CD14-positive monocyte (primary cell): ENCODE measurements at places on chromosomes 6 and 20.

DNA sequence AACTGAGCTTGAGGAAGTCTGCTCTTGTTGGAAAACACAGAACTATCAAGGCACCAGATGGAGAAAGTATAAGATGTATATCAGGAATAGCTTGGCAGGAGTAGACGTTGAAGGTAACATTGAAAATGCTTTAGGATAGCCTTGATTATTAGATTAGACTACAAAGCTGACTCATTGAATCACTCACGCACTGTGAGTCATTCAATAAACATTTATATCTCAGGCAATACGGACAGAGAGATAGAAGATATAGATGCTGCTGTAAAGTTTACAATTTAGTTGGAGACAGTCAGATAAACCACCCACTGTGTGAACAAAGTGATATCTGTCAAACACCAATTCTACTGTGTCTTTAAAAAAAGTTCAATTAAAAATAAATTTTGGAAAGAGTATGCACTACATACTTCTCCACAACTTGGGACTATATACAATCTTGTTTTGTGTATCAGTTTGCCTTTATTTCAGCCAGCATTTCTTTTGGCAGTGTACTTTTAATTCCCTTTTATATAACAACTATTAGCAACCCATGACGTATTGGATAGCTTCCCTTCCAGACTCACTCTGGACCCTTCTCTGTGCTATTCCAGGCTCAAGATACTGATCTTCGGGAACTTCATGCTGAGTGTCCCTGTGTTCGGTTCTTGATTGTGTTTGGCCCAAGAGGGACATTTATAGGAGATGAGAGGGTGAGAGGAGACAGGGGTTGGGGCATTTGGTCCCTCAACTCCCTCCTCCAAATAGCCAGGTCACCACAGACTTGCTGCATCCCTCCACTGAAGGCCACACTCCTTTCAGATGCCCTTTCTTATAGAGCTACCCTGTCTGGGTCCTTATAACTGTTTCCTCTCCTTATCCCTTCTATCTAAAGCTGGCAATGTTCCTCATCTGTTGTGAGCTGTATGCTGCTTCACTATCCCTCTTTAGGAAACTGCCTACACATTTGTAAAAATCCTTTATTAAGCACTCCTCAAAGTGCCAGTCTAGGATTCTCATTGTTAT lies 176.6 kb upstream of the PTPRK start:
- DNase-seq: no peak

DNA sequence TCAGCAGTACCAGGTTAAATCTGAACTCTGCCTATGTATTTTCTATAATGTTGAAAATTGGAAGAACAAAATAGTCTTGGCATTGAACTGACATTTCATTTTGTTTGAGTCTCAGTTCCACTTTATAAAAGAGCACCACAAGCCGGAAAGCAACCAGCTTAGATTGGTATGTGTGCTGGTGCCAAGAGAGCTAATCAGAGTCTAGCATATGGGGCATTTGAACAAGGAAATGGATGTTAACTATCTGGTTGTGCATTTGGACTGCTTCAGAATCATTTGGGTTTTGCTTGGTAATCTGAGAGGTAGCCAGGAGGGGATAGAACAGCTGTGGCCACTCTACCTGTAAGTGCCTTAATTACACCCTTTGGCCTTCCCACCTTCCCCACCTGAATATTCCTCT lies 184.8 kb downstream of the GRIK2 start:
- no peak for DNase-seq

DNA sequence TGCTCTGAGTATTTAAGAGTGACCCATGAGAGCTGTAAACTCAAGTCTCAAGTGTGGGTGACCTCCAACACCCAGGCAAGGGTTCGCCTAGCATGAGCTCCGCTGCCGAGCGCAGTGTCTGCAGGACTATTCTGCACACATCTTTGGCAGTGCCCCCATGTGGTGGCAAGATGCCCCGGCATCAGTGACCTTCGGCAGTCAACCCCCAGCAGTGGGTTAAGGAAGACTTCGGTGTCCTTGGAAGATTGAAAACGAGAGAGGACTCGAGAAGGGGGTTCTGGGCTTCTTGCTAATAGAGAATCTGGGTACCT lies 43.1 kb downstream of the RBM38 start:
- peak; percentile 25 for DNase-seq

GRCh38 chr6:90463359-90463758 lies 123.5 kb downstream of the MAP3K7 start:
- DNase-seq: no peak

DNA sequence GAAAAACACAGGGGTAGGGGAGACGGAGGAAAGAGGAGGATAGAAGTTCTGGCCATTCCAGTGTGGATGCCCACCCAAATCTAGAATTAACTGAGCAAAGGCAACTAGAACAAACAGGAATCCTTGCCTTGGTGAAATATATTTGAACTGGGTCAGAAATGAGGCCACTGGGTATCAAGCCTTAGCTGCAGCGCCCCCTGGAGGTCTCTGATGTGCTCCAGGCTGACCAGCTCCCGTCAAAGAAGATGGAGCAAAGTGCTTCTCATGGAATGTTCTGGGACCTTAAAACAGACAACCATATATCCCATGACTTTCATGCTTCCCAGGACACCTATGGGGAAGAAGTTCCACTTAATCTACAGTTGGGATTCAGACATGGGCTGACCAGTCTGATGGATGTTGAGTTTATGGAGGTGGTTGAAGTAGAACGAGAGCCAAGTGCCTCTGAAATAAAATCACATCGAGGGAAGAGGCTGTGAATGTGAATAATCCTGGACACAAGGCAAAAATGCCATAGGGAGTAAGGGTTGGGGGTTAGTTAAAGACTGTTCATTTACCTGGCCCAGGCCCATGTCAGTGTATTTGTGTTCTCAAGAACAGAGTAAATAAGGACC lies 50.4 kb downstream of the HLA-DPB1 start:
- DNase-seq: peak; percentile 67

DNA sequence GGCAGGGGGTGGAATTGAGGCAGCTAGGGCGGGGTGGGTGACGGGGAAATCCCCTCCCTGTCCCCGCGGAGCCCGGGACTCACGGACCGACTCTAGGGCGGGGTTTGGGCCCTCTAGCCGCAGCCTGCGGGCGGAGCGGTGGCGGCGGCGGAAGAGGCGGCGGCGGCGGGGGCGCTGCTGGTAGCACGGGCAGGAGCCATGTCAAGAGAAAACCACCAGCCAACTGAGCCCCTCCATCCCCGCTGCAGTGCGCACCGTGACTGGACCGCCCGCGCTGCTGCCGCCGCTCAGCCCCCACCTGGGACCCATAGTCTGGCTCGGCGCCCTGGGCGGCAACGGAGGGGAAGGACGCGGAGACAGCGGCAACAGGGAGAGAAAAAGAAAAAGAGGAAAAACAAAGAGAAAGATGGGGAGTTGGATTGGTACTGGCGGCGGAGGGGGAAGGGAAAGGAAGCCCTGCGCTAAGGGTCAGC lies 1.2 kb upstream of the C6orf62 start:
- DNase-seq: peak; percentile 49

GRCh38 chr20:2122936-2123335 lies 21.3 kb downstream of the STK35 start:
- no peak for DNase-seq

GRCh38 chr20:64226686-64227580 lies 28.6 kb upstream of the PCMTD2 start:
- no peak for DNase-seq

DNA sequence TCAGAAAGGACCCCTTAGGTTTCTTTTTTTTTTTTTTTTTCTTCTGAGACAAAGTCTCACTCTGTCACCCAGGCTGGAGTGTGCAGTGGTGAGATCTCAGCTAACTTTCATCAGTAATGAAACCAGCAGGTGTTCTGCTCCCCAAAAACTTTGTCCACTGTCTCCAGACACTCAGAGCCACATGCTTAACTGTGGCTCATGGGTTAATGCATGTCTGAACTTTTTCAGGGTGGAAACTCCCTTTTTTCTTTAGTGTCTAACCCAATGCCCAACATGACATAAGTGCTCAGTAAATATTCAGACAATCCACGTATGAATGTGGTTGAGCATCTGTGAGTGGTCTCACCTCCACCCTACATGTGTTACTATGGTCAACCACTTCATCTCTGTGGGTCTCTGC lies 45.4 kb downstream of the MYB start:
- DNase-seq: no peak

- DNase-seq: peak; percentile 9
These were observed 50.0 kb downstream of the ADAT2 start for GRCh38 chr6:143400258-143401067.

DNA sequence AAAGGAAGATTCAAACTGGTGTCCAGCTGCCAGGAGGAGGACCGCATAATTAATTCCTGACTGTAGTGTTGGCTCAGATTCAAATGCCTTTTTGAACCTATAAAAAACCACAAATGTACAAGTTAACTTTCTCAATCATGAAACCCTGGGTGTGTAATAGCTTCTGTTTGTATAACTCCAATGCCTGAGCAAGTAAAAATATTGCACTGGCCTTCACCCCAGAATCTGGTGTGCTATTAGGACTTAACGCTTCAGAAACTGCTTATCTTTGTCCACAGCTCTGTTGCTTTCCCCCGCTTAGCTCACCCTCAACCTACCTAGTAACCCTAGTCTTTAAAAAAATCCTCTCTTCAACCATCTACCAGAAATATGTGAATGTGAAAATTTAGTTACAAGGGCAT lies 119.1 kb upstream of the MAP7 start:
- no peak for DNase-seq

DNA sequence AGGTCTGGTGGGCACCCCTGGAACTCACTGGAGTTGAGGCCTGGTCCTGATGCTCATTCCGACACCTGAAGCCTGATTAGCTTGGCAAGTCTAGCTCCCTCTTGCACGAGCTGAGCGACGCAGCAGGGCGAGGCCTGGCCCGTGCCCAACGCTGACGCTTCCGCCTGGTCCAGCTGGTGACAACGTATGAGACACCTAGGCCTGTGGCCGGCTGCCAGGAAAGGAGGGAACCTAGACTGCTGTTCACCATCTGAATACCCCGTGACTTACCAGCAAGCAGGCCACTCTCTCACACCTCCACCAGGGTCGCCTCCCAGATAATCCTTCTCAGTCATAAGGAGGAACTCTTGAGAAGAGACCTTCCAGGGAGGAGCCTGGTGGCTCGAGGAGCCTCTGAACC lies 24.5 kb downstream of the YTHDF1 start:
- no peak for DNase-seq

DNA sequence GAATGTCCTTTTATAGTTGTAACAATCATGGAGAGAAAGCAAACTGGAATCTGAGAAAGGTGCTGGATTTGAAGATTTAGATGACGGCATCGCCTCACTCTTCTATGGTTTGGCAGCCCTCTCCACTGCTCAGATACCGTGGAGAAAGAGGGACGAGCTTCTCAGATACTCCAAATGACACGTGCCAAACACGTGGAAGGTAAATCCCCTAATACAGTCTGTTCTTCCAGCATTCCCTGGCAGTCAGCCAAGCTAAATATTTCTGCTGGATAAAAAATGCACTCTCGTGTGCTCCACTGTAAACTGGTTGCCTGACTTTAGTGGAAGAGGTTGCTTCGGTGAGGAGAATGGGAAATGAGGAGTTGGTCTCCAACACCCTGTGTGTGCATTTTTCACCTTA lies 16.7 kb upstream of the PRDM1 start:
- no peak for DNase-seq

- DNase-seq: peak; percentile 84
These were observed 1.8 kb downstream of the RALGAPA2 start for GRCh38 chr20:20710443-20711315.

DNA sequence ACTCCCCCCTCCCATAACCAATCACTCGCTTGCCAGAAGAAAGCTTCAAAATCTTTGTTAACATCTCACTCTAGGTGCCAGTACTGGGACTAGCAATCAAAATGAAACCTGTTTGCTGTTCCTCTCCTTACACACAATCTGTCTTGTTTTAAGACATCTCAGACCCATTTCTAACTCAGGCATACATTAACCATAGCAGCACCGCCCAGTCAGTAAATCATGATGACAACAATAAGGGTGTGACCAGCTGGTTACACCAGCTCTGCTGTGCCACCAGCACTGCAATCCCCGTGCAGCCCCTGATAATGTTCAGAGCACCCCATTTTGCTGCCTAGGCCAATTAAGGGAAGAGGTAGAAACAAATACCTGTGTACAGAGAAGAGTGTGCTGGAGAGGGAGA lies 185.2 kb upstream of the TAB2 start:
- DNase-seq: no peak

GRCh38 chr6:121849477-121849876 lies 414.0 kb downstream of the GJA1 start:
- no peak for DNase-seq

DNA sequence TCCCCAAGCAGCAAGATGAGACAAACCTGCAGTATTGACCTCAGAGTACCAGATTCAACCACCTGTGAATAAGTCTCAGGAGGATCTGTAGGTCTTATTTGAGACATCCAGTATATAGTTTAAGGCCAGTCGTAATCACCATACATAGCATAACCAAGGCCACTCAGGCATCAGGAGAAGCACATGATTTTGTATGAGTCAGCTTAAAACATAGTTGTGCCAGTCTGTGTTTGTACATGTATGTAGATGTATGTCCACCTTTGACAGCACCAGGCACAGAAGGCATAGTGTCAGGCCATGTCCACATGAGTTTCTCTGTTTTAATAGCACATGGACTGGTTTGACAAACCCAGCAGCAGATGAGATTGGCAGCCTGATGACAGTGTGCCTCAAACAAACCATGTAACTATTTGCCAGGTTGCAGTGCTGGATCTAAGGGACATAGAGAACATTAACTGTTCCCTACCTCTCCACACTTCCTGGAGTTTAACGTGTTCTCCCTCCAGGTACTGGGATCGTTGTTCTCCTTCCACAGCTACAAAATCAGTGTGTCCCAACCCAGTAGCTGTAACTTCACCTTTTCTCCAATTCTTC lies 8.6 kb upstream of the ASIP start:
- no peak for DNase-seq
